Hindlimb muscle (tissue), 1 donor: ENCODE measurements at places on chromosomes 4 and X.

GRCh38 chr4:11424000-11424399, 4.7 kb downstream of the HS3ST1 start:
- no peak for DNase-seq

GRCh38 chr4:157075811-157076577, at the start of gene GLRB:
TSS of gene GLRB (plus strand) at chr4:157076150. CDS start at chr4:157078025, 1,875 bp downstream.
- DNase-seq = peak; percentile 40

- DNase-seq = no peak
Measured at GRCh38 chr4:169249214-169249973, 21.4 kb downstream of the SH3RF1 start.

DNA sequence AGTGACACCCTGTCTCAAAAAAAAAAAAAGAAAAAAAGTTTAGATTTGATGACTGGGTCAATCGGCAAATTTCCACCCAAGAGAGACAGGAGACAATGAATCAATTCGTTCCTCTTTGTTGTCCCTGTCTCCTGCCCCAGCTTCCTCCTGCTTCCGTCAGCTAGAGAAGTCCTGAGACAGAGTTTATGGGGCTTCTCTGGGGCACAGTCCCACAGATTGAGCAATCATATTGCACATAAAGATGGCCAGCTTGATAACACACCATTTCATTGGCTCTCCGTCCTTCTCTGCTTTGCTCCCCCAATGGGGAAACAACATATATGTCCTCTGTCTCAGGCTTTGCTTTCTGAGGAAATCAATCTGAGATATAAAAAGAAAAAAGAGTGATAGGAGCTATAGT, 78.4 kb upstream of the FUNDC1 start:
- no peak for DNase-seq

GRCh38 chrX:8971116-8971515, 62.8 kb downstream of the FAM9B start:
- no peak for DNase-seq

- peak; percentile 23 for DNase-seq
Measured at GRCh38 chr4:154622598-154622997, 10.1 kb upstream of the FGG start.

DNA sequence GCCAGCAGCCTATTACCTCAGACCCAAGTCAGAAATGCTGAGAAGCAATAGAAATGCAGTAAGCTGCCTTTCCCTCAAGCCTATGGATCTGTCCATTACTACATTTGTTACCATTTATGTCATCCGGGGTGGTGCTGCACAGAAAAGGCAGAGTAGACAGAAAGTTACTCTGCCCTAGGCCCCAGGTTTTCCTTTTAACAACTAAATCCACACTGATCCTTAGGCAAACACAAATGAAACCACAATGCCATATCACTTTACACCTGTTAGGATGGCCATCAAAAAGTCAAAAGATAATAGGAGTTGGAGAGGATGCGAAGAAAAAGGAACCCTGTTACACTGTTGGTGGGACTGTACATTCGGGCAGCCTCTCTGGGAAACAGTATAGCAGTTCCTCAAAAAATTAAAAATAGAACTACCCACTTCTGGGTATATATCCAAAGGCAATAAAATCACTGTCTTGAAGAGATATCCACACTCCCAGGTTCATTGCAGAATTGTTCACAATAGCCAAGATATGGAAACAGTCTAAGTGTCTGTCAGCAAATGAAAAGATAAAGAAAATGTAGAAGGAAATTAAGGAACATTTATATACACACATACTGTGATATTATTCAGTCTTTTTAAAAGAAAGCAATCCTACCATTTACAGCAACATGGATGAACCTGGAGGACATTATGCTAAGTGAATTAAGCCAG, 186.3 kb downstream of the NWD2 start:
- no peak for DNase-seq

DNA sequence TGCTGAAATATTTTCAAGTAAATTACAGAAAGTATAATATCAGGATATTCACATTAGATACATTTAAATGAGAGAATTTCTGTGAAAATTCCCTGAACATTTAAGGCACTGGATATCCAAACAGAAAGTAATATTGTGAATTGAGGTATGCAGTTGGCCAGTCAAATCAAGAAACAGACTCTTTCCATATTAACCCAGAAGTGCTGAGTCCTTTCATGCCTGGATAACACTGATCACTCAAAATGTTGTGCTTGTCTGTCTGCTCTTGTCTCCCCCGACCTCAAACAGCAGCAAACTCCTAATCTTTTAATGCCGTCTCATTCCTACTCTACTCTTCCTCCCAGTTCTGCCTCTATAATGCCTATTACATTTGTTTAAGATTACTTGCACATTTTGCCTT, 51.2 kb downstream of the TBC1D9 start:
- no peak for DNase-seq

GRCh38 chrX:21972721-21973120, 32.2 kb downstream of the SMS start:
- DNase-seq = no peak

DNA sequence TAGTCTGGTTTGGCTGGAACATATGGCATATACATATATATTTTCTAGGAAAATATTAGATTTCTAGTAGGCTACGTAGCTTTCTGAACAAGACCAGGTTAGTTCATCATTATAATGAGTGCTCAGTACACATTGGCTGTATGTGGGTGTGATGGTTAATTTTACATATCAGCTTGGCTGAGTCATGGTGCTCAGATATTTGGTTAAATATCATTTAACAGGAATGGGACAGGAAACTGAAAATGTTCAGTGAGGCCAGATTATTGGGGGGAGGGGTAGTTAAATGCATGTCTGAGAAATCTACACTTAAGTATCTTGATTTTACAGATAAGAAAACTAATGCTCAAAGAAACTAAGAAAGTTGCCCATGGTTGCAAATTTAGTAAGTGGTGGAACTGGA, 160.1 kb downstream of the RBMX2 start:
- no peak for DNase-seq

DNA sequence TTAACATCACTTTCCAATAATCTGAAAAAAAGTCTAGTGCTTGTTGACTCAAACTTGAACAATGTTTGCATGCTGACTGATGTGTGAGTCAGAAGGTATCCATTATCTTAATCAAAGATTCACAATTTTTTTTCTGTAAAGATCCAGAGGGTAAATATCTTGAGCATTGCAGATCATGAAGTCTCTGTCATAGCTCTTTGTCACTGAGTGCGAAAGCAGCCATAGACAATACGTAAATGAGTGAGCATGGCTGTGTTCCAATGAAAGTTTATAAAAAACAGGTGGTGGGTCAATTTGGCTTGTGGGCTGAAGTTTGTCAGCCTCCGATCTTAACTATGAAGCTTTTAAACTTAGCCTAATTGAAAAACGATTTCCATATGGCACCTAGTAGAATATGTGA, 37.7 kb downstream of the NHS start:
- DNase-seq = no peak

DNA sequence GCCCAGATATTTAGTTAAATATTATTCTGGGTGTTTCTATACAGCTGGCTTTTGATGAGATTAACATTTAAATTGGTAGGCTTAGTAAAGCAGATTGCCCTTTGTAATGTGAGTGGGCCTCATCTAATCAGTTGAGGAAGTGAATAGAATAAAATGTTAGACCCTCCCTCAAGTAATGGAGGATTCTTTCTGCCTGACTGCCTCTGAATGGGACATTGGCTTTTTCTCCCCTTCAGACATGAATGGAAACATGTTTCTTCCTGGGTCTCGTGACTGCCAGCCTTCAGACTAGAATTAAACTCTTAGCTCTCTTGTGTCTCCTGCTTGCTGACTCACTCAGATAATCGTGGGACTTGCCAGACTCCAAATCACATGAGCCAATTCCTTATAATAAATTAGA, 266.7 kb downstream of the INPP4B start:
- no peak for DNase-seq

DNA sequence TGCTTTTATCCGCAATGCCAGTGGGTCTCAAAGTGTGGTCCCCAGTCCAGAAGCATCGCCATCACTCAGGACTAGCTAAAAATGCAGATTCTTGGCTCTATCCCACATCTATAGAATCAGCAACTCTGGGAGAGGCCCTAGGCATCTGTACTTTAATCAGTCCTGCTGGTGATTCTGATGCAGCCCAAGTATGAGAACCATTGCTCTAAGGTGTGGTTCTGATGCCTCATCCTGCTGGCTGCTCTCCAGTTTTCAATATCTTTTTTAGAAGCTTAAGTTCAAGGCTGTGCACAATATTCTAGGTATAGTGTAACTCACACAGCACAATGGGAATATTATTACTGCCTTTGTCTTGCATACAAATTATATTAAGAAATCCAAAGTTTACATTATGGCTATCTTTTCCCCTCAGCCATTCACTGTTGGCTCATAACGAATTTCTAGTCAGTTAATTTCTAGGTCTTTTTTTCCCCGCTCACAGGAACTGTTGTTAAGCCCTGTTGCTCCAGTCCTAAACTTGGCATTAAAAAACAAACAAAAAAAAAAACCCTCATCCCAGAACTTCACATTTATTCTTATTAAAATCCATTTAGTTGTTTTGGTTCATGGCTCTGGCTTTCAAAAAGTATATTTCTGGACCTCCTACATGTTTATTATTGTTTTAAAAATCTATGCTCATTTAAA, 109.1 kb downstream of the PHEX start:
- DNase-seq = no peak

GRCh38 chr4:109303140-109303496, 660 bp upstream of the COL25A1 start:
- peak; percentile 24 for DNase-seq

DNA sequence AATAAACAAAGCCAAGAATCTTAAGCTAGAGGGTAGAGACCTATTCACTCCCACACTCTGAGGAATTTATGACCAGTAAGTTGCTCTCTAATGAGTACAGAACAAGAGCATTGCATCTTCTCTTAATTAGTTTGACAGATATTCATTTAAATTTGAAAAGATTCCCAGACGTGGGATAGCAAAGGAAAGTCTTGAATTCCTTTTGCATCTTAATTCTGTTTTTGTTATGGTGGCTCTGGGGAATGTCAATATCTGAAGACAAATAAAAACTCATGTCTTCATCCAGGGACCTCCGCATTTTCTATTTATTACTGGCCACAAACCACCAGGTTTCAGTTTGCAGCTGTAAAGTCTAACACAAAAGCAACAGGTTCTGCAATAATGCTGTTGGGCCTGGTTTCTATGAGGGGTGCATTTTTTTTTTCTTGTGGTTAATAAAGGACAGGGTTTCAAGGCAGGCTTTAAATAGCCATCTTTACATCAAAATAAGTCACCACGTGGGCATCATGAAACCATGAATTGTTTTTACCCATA, 172.3 kb downstream of the SHROOM3 start:
- DNase-seq = no peak

DNA sequence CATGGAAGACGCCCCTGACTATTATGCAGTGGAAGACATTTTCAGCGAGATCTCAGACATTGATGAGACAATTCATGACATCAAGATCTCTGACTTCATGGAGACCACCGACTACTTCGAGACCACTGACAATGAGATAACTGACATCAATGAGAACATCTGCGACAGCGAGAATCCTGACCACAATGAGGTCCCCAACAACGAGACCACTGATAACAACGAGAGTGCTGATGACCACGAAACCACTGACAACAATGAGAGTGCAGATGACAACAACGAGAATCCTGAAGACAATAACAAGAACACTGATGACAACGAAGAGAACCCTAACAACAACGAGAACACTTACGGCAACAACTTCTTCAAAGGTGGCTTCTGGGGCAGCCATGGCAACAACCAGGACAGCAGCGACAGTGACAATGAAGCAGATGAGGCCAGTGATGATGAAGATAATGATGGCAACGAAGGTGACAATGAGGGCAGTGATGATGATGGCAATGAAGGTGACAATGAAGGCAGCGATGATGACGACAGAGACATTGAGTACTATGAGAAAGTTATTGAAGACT, 3.6 kb downstream of the TSPYL2 start:
- no peak for DNase-seq

DNA sequence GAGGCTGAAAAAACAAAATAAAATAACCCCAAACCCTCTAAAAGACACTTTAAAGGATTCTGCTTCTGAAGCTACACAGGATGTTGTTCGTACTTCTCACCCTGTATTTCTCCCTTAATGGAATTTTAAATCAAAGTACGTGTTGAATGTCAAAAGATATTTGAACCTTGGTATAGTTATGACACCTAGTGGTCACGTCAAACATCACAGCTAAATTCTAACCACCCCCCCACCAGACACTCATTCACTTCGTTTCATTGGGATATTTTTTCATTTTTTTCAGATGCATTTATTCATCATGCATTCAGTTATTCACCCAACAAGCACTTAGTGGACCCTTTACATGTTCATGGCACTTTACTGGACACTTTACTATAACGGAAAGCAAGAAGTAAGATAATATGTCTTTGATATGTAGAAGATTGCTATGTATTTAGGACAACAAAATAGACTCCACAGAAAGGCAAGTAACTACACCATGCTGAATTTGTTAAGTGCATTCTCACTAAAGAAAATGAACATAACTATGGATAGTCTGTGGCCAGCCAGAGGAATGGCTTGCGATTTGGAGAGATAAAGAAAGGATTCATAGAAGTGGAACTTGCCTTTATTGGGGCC, 62.5 kb upstream of the GPR174 start:
- DNase-seq = peak; percentile 57

GRCh38 chr4:1072830-1073446, 40.4 kb downstream of the RNF212 start:
- DNase-seq = no peak

DNA sequence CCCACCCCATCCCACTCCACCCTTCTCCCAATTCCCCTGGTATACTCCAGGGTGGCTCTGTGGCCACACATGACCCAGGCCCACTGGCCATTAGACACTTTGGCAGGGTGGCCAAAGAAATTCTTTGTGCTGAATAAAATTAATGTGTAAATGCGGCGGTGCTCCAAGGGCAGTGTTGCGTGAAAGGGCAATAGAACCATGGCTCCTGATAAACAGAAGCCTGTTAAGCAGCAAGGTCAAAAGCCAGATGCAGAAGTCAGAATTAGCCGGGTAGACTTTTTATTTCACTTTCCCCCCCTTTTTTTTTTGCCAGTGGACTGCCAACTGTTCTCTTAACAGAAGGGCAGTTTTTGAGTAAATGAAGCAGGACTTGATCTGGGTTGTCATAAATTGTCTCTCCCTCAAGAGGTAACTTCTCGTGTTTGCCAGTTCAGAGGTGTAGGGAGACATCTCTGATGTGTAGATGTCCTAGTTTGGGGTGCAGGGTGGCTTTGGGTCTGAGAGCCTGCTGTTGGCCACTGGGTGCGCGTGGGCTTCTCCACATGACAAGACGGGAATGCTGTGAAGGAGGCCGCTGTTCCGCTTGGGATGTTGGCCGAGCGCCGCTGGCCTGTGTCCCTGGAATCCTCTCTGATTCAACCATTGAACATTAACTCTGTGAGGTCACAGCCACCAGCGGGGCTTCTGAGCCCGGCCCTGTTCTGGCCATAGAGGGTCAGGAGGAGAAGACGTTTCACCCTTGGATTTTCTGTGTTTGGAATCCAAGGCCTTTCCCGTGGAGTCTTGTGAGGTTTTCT, 139.5 kb downstream of the TBL1X start:
- DNase-seq = peak; percentile 47

GRCh38 chr4:37634180-37634579, 52.0 kb downstream of the RELL1 start:
- DNase-seq = no peak

- no peak for DNase-seq
Measured at GRCh38 chr4:119010909-119011606, 122.4 kb downstream of the SYNPO2 start.
